ENCODE measurements at places on chromosomes 7 and 10.
A peak's percentile ranks its signal among the peaks of the same experiment; 100 is the strongest.

GRCh38 chr7:119630406-119630969 is 642.5 kb upstream of the KCND2 start:
- DNase-seq = no peak

- peak; percentile 87 for DNase-seq
Measured at GRCh38 chr7:73717991-73718405, 1.5 kb downstream of the STX1A start.

DNA sequence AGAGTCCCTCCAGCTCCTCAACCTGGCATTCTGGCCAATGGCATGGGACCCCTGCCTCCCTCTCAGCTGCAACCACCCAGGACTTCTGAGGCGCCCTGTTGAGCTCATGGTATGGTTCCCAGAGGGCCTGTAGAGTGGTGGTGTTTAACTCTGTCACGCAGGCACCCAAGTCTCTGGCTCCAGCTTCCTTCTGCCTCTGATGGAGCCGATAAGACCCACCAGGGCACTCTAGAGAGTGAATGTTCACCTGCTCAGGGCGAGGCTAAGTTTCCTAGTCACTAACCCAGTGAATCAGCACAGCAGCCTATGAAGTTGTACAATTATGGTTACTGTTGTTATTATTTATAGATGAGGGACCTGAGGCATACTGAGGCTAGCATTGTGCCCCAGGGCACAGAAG is 120.4 kb downstream of the ZMIZ1 start:
- DNase-seq = no peak

DNA sequence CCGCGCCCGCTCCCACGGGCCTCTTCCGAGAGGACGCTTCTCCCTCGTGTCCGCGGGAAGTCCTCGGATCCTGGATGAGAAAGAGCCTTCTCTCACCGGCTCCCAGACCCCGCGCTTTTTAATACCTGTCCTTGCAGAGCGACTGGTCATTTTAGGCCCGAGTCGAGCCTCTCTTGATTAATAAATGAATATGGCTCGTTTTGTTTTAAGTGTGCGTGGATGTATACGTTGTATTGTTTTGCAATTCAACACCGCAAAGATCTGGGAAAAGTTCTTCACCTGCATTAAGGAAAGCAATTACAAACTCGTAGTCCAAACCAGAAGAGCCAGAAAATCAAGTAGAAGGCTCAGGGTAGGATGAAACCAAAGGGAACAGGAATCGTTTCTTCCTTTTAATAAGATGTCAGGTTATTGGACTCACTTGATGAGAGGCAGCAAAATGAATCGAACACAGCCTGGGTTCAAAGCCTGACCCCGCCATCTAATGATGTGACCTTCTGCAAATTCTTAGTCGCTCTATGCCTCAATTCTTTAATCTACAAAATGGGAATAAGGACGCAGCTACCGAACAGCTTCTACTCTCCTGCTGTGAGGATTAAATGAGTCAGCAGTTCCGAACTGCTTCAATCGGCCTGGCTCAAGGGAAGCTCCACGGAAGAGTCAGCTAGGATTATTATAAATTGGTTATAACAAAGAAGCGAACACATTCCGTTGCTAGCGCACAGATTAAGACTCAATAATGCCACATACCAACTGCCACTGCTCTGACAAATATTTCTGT is 277.8 kb upstream of the NEBL start:
- DNase-seq = no peak

DNA sequence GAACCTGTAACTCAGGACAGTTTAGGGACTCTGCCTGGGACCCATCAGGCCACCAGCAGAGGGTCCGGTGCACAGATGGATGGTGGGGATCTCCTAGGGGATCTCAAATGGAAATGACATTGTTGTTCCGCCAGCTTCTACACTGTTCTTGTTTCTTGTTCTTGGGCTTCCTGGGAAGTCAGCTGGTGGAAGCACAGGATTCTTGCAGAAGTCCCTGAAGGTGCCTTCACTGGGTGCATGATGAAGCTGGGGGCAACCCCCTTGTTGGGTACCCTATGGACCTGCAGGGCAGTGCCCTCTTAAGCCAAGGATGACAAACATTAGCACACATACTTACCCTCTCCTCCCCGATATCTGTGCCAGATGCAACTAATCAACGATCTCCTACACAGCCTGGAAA is 18.6 kb downstream of the SFTPD start:
- no peak for DNase-seq

- DNase-seq = peak; percentile 88
Measured at GRCh38 chr7:32942415-32943251, 14.6 kb upstream of the FKBP9 start.

GRCh38 chr10:22453948-22454591 is 108.8 kb downstream of the SPAG6 start:
- no peak for DNase-seq

GRCh38 chr7:76225379-76225778 is 23.7 kb downstream of the SRRM3 start:
- peak; percentile 43 for DNase-seq

DNA sequence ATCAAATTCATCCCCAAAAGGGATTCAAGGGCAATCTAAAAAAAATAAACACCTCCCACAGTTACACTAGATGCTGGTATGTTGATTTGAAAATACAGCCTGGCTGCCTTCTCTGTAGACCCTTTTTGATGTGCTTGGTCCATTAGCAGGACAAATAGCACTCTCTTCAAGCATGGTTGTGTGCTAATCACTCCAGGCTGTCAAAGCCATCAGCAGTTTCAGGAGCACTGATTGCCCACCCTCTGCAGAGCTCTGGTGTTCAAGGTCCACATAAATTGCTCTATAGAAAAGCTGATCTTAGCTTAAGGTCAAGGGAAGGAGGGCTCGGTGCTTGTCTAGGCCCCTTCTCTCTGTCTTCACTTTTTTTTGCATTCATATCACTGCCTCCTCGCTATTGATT is 35.4 kb downstream of the PRR15 start:
- no peak for DNase-seq

GRCh38 chr7:139886899-139887298 is 57.8 kb downstream of the TBXAS1 start:
- no peak for DNase-seq

- DNase-seq = no peak
Measured at GRCh38 chr7:132171130-132171576, 405.1 kb downstream of the PLXNA4 start.

GRCh38 chr7:54838175-54838910 is 79.3 kb upstream of the SEC61G start:
- no peak for DNase-seq

DNA sequence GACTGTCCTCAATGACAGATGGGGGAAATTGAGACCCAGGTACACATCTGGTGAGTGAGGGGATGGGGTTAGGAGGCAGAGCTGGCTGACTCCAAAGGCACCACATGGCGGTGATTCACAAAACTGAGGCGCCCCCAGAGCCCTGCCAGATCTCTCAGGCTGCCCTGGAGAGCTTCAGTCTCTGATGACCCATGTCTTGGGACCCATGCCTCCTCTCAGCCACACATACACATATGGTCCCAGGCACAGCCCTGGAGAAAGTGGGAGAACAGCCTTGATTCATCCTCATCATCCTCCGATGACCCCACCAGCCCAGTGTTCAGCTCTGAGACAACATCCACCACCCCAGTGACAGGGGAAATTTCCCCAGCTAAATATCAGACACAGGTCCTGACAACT is 426.0 kb downstream of the RPS24 start:
- DNase-seq = no peak

DNA sequence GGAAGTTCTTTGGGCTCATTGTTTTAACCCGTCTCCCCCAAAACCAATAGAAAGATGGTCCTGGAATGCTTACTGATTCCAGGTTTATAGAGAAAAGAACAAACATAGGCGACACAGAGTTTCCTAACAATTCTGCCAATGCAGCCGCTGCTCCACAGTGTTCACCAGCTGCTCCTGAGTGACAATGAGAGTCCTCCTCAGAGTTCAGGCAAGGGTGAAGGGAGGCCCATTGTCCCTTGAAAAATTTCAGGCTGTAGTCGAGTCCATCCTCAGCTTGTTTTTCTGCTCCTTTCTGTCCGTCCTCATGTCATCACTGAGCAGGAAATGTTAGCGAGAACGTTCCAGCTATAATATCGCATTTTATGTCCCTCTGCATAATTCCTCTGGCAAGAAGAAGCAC is 537.6 kb downstream of the TCERG1L start:
- no peak for DNase-seq

All from hepatic stellate cell (primary cell).